ENCODE measurements at places on chromosomes 4 and X. TPM values are rescaled to one million over a fixed set of nuclear protein-coding genes. Genes with fewer than 3 reads are reported as not detected.

DCAF8L2 gene
- total RNA-seq = not detected

DNA sequence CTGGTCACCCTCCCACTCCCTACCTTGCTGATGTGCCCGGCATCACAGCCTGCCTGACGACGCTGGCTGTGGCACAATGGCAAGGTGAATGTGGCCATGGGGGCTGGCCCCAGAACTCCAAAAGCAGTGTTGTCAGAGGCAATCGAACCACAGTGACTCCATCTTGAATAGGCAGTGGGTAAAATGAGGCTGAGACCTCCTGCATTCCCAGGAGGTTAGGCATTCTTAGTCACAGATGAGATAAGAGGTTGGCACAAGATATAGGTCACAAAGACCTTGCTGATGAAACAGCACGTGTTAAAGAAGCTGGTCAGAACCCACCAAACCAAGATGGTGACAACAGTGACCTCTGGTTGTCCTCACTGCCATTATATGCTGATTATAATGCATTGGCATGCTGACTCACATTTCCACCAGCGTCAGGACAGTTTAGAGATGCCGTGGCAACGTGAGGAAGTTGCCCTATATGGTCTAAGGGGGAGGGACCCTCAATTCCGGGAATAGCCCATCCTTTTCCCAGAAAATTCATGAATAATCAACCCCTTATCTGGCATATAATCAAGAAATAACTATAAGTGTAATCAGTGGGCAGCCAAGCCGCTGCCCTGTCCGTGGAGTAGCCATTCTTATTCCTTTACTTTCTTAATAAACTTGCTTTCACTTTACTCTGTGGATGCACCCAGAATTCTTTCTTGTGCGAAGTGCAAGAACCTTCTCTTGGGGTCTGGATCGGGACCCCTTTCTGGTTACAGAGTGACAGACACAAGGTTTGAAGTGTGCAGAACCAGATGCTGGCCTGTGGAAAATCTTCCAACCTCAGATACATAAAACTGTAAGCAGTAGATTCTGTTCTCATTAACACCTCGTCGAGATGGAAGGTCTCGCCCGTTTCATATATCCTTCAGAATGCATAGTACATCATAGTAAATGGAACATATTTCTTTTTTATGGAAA lies 26.8 kb upstream of the CLDN24 start:
- no peaks in the 10 kb centered on the region for H3K27me3 ChIP-seq
- H3K36me3 ChIP-seq = no peaks in the 10 kb centered on the region
- H3K4me3 ChIP-seq = no peak overlapping the region

DNA sequence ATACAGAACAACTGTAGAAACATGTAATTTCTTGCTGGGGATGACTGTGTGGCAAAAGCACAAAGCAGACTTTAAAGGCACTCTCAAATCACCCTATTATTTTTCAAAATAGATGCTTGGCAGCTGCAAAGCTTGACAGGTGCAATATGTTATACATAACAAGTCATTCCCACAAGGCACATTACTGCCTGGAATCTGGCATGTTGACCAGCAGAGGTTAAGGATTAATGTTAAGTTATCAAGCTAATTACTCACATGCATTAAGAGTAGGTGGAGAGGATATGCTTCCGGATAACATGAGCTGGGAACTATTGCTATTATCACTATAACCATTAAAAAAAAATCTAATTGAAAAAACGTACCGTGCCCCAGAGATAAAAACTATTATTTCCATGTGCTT lies 17.8 kb downstream of the ANOS1 start:
- no peak overlapping the region for H3K27ac ChIP-seq
- no peak overlapping the region for H3K4me3 ChIP-seq
- DNase-seq = no peak
- no peaks in the 10 kb centered on the region for H3K4me1 ChIP-seq
- H3K36me3 ChIP-seq = no peaks in the 10 kb centered on the region
- H3K27me3 ChIP-seq = no peaks in the 10 kb centered on the region

DNA sequence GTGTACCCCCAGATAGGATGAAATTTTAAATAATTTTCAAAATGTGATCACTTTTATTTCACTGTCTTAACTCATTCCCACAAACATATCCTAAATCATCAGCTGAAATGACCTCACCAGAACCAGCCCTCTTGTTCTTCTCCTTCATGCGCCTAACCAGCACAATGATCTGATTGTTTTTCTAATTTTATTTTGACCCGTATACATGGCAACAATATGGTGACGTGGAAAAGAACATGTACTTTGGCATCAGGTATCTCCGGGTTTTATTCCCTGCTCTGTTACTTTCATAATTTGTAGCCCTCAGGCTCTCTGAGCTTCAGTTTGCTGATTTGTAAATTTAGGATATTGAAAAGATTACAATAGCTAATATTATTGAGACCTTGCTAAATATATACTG lies 562.4 kb upstream of the ZFP42 start:
- H3K4me3 ChIP-seq = no peak overlapping the region
- H3K27ac ChIP-seq = no peak overlapping the region
- H3K27me3 ChIP-seq = no peaks in the 10 kb centered on the region
- H3K4me1 ChIP-seq = no peaks in the 10 kb centered on the region

FATE1 gene
- not detected for total RNA-seq

DNA sequence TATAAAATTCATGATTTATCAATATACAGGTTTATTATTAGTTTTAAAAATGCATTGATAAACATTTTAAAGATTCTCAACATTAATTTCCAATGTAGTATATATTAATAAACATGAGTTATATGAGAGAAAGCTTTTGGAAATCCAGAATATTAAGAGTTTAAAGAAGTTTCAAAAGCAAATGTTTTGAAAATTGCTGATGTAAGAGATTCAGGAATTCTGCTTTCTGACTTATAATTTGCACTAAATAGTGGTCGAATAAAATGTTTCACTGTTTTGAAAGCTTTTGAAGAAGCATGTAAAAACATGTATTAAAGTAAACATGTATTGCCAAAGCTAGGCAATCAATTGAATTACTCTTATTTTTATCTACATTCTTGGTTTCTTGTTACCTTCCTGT lies 151.2 kb upstream of the CXorf51B start:
- H3K4me1 ChIP-seq = no peaks in the 10 kb centered on the region
- H3K36me3 ChIP-seq = no peaks in the 10 kb centered on the region
- no peak for DNase-seq
- H3K27ac ChIP-seq = no peak overlapping the region
- H3K27me3 ChIP-seq = no peaks in the 10 kb centered on the region
- no peak overlapping the region for H3K4me3 ChIP-seq

IL2RG gene
- 14.8 TPM for total RNA-seq

DNA sequence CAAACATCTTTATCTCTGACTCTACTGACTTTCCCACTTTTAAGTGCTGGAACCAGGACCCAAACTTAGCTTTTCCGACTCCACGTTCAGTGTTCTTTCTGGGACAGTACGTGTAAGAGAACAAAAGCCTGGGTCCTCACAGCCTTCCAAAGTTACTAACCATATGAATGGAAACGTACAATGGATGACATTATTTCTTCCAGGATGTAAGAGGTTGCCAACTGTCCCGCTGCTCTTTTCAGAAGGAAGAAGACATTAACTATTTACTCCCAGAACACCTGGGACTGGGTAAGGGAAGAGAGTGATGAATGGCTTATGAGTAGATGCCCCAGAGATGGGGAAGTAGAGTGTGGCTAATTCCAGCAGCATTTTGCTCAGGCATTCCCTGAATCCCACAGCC lies 114.7 kb downstream of the TRAPPC11 start:
- H3K36me3 ChIP-seq = no peaks in the 10 kb centered on the region
- no peak for DNase-seq
- H3K4me1 ChIP-seq = no peaks in the 10 kb centered on the region
- no peaks in the 10 kb centered on the region for H3K27me3 ChIP-seq
- H3K4me3 ChIP-seq = no peak overlapping the region

DNA sequence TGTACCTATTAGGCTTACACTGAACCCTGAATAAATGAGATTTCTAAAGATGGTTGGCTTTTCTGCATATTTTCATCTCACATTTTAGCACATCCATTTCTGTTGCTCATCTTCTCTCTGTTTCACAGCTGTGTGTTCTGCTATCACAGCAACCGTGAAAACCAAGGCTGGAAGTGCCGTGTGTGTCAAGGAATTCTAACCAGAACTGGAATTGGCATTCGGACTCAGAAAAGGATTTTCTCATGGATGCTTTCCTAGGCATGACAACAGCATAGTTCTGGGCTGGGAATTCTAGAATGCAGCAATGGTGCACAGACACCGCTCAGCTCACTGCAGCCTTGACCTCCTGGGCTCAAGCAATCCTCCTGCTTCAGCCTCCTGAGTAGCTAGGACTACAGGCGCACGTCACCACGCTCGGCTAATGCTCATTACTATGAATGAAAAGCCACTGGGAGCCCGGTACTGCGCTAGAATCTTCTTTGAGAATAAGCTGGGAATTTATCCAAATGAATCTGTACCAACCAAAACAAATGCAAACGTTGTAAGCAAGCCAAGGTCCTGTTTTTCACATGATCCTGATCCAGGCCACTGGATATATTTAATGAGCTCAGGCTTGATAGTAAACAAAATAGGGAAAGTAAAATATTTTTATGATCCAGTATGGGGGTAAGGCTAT lies 105.2 kb downstream of the RBM47 start:
- no peak overlapping the region for H3K4me3 ChIP-seq
- no peaks in the 10 kb centered on the region for H3K27me3 ChIP-seq
- no peaks in the 10 kb centered on the region for H3K36me3 ChIP-seq
- H3K27ac ChIP-seq = peak overlapping the region; percentile 98
- peak; percentile 41 for DNase-seq

GRCh38 chr4:106126062-106126461 lies 189.9 kb downstream of the TBCK start:
- no peak overlapping the region for H3K27ac ChIP-seq
- H3K4me3 ChIP-seq = no peak overlapping the region
- H3K4me1 ChIP-seq = no peaks in the 10 kb centered on the region
- no peak for DNase-seq

CTAG1B gene
- total RNA-seq = not detected

FGG gene
- not detected for total RNA-seq

DNA sequence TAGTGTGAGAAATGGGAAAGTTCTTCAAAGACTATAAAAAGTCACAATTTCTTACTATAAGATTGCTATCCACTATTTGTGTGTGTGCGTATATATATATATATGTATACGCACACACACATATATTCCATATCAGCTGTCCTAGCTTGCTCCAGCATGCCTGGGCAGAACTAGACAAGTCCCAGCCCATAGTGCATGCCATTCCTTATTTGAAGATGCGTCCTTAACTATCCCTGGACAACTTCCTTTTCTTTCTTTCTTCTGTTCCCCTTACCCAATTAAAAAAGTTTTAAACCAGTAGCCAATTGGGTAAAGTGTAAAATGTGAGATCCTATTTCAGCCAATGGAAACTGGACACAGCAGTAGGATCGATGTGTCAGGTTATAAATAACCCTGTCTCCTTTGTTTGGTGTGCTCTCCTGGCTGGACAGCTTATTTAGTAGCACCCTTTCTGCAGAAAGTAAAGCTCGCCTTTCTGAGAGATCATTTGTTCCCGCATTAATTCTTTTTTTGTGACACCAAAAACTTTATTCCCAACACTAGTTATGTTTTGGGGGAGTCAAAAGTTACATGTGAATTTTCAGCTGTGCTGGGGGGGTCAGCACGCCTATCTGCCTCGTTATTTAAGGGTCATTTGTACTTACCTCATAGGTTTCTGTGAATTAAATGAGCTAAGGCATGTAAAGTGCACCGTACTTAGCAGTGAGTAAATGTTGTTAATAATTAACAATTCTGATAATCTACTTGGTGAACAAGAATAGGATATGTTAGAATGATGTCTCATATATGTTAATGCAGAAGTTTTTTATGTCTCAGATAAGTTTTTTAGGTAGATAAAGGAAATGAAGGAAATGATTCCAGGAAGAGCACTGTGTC lies 40.9 kb downstream of the KDM6A start:
- no peaks in the 10 kb centered on the region for H3K36me3 ChIP-seq
- no peak for DNase-seq
- H3K27me3 ChIP-seq = no peaks in the 10 kb centered on the region
- H3K4me3 ChIP-seq = no peak overlapping the region
- no peak overlapping the region for H3K27ac ChIP-seq

DNA sequence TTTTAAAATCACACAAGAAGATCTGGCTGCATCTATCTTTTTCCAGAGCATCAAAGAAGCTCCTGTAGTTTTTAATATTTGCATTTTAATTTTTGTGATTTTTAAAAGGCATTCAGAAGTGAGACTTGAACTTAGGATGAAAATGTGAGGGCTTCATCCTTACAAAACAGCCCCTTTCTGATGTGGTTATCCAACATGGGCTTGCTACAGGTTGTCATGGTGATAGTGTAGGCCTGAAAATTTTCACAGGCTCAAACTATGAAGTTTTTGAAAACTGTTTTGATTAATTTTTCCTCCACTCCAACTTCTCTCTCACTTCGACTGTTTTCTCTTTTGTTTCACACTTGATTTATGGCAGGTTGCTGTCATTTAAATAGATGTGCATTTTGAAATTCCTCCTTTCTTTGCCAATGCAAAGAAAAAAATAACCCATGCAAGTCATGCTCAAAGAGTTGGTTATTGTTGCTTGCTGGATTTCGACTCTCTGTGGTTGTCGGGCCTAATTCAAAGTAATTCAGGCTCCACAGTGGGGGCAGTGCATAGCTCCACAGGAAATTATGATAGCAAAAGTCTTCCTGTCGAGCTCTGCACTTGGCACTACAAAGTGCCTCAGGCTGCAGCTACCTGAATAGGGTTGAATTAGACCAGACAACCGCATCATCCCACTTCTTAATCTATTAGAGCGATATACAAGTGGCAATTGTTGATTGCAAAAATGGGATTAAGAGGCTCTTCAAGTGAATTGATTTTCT lies 201.0 kb upstream of the GPR101 start:
- H3K4me3 ChIP-seq = no peak overlapping the region
- DNase-seq = no peak
- no peaks in the 10 kb centered on the region for H3K4me1 ChIP-seq
- no peak overlapping the region for H3K27ac ChIP-seq

- no peak for DNase-seq
- no peaks in the 10 kb centered on the region for H3K27me3 ChIP-seq
- H3K27ac ChIP-seq = no peak overlapping the region
- H3K36me3 ChIP-seq = no peaks in the 10 kb centered on the region
- no peak overlapping the region for H3K4me3 ChIP-seq
- H3K4me1 ChIP-seq = no peaks in the 10 kb centered on the region
Measured at GRCh38 chr4:99361899-99362275, 9.3 kb upstream of the ADH1C start.

DNA sequence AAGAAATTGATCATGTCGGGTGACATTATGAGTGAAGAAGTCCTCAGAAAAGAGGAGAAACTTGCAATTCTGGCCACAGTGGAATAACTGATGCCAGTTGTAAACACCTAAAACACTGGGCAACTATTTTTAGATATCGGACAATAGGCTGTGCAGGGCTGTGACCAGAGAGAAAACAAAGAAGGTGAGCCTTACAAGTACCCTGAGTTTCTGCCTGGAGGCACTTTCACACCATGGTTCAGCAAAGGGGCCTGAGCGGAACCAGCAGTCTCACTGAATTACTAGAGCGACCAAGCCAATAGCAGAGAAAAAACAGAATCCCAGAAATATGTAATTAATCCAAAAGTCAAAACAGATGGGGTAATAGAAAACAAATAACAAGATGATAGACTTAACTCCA lies 11.2 kb downstream of the IRAK1 start:
- H3K4me3 ChIP-seq = no peak overlapping the region
- H3K4me1 ChIP-seq = peaks cover 5% of the 10 kb centered on the region
- no peak overlapping the region for H3K27ac ChIP-seq
- no peak for DNase-seq

Measured in thyroid gland (tissue), 4 donors.